ENCODE measurements at places on chromosomes 4 and X.

DNA sequence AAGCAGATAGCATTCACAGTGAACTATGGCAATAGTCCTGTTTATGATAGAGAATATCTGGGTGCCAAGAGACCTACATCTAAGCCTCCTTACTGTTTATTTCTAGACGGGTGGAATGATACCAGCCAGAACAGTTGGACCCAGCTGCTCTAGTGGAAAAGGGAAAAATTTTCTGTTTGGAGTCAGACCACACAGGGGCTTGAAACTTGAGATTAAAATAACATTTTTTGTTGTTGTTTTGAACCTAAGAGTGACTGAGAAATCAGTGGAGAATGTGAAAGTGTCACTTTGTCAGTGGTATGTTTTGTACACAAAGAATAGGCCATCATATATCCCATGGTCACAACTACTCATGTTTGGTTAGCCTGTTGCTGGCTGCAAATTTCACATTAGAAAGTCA, 105.7 kb downstream of the AGTR2 start:
- no peak for DNase-seq

DNA sequence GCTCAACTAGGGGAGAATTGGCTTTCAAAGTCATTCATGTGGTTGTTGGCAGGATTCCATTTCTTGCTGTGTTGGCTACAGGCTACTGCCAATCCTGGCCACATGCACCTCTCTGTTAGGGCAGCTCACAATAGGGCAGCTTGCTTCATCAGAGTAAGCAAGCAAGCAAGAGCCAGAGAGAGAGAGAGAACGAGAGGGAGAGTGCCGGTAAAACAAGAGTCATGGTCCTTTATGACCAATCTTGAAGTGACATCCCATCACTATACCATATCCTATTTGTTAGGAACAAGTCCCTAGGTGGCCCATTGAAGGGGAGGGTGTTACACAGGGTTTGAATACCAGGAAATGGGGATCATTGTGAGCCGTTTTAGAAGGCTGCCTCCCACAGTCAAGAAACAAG, 33.0 kb upstream of the TLR2 start:
- DNase-seq: no peak

DNA sequence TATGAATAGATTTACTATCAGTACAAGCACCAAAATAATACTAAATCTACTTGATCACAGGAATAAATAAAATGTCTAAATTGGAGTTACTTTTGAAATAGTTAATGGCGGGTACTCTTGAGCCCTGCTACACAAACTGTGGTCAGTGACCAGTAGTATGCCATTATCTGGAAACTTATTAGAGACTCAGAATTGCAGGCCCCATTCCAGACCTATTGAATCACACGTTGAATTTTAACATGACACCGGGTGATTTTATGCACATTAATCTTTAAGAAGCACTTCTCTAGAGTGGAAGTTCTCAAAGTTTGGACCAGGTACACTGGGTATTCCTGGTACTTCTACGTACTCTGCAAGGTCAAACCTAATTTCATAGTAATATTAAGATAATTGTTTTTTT, 660.0 kb upstream of the POU3F4 start:
- DNase-seq: no peak

GRCh38 chrX:7283741-7284140, 135.8 kb upstream of the PUDP start:
- DNase-seq: no peak

- no peak for DNase-seq
These were observed 60.2 kb downstream of the MAOB start for GRCh38 chrX:43822014-43822413.
